ENCODE measurements at places on chromosomes 2 and 18.

DNA sequence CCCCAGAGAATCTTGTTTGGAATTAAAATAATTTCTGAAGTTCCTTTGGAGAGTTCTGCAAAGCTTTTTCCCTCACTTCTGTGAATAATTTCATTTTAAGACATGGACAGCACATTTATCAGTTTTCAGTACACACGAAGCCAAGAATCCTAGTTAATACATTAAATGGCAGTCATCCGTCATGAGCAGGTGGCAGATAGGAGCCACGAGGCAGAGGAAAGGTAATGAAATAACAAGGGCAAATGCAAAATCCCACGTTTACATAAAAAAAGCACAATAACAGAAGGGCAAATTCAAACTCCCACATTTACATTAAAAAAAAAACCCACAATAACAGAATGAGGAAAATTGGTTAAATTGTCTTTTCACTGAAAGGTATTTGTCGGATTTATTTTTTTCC, 25.9 kb upstream of the SNTG2 start:
- DNase-seq, result no peak

DNA sequence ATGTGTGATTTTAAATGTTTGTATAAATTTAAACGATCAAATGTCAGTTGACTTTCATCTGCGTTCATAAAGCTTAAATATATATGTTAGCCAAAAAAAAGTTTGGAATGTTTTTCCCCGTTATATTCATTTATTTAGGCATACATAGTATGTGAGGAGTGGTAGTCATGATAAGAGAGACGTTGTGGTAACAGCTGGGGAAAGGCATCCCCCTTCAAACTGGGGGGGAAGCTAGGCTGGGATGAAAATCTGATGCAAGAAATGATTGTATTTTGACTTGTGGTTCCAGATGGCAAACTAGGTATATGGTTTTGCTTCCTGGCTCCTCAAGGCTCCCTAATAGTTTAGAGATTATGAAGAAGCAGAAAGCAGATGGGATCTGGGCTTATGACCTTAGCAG, 30.1 kb downstream of the ITGA6 start:
- DNase-seq, result no peak

DNA sequence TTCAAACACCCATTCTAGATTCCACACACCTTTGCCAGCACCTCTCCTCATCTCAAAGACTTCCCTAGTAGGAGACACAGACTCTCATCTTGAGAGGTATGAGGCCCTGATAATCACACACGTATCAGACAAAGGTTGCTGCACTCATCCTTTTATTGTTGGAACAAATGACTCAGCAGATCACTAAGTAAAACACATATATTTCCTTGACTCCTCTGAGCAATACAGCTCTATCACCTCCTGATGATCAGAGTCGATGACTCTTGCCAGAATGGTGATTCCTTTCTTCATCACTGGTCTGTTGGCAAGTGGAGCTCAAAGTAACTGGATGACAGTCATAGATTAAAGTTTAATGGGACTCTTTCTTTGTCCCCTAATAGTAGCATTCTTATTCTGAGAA, 1049.2 kb upstream of the ZEB2 start:
- no peak for DNase-seq

DNA sequence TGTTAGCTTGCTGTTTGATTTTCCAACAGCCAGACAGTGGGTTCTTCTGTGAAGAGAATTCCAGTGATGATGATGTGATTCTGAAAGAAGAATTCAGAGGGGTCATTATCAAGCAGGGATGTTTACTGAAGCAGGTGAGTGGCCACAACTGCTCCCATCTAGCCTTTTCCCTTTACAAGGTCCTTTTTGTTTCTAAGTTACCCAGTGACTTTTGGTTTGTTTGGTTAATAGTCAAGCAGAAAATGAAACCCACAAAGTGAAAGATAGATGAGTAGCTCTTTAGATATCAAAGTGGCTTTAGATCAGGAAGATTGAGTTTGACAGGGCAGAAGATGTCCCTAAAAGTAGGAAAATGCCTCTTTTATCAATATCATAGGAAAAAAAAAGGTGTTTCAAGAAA, 23.3 kb downstream of the PLEK start:
- no peak for DNase-seq

DNA sequence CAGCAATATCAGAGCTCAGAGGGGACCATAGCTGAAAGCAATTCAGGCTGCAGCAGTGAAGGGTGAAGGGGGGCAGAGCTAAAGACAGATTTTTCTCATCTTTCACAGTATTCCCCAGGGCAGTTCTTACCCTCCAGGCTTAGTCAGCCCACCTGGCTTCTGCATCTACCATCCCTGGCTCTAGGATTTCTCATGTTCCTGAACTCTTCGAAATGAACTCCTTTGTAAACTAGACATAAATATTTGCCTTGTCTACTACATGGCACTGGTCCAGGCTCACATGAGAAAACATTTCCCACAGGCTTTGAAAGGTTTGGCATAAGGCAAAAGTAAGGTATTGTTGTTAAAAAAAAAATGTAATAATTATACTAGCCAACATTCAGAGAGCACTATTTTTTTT, 23.6 kb upstream of the NEB start:
- DNase-seq, result no peak

GRCh38 chr18:49651033-49651432, 89.2 kb downstream of the LIPG start:
- DNase-seq, result no peak

DNA sequence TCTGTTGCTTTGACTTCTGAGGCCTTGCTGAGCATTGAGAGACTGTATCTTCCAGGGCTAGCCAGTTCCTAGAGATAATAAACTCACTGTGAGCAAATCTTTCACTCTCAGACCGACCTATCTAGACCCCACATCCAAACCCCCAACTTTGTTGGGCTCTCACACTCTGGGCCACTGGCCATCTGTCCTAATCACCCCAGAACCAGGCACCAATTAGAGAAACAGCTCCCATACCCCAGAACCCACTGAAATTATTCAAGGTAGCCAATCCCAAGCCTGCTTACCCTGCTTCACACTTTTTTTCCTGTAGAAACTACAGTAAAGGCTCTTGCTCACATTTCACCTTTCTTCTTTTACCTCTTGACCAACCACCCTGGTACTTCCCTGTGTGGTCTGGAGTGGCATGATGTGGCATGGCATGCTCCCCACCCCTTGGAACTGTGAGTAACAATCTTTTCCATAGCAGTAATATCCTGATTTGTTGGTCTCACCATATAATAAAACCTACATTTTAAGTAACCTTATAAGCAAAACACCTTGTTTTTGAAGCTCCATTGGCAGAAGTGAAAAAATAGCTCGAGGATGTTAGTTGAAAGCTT, 55.2 kb downstream of the ANKRD12 start:
- no peak for DNase-seq
